Endodermal cell (in vitro differentiated cells): ENCODE measurements at places on chromosomes 4 and X. TPM values are rescaled to one million over a fixed set of nuclear protein-coding genes. Genes with fewer than 3 reads are reported as not detected.

RPL36A gene
- total RNA-seq = 223 to 385 TPM (median 253 TPM) in 3 replicates

ASB9 gene
- total RNA-seq = 0.29 and 0.46 TPM in 2 replicates

DNA sequence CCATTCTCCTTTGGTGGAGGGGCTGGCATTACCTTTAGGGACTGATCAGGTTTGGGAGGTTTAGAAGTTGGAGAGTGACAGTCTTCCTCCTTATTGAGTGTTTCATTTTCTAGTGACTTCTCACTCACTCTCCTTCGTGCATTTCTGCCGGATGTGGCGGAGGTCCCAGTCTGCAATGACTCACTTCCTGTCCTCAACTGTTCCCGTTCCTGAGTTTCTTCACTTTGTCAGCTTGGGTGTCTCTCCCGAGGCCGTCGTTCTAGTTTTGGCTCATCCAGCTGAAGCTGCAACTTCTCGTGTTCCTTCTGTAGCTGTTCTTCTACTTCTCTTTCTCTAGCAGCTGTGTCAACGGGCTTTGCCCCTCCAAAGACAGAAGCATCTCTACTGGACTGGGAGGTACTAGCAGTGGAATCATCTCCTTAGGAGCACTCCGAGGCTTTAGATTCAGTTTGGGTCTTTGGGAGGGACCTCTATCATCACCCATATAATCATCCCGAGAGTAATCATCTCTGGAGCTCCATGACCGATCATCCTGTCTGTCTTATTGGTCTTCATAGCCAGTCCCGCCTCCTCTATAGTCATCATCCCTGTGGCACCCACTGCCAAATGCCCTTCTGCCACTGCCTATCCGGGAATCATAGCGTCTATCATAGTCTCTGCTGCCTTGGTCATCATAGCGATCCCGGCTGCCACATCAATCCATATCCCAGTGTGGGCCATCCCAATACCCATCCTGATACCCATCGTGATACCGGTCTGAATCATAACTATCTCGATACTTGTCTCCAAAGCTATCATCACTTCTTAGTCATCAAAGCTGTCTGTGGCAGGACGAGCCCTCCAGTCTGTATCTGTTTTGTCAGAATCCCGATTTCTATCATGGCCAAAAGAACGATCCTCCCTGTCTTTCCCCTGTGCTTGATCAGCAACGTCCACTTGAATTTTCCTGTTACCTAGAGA is 35.3 kb upstream of the VSIG4 start:
- H3K27ac ChIP-seq = no peak overlapping the region
- H3K4me1 ChIP-seq = no peaks in the 10 kb centered on the region
- H3K4me3 ChIP-seq = no peak overlapping the region
- no peaks in the 10 kb centered on the region for H3K36me3 ChIP-seq

GRCh38 chr4:15691346-15692135 is 9.9 kb downstream of the FAM200B start:
- H3K27me3 ChIP-seq = no peaks in the 10 kb centered on the region
- no peak overlapping the region for H3K4me3 ChIP-seq
- H3K4me1 ChIP-seq = peaks cover 4% of the 10 kb centered on the region
- peak overlapping the region; percentile 87 for H3K27ac ChIP-seq
- H3K36me3 ChIP-seq = peaks cover 23% of the 10 kb centered on the region
- no peak for DNase-seq

FGF13 gene
- total RNA-seq = 31.1 to 45.3 TPM (median 31.2 TPM) in 3 replicates

DNA sequence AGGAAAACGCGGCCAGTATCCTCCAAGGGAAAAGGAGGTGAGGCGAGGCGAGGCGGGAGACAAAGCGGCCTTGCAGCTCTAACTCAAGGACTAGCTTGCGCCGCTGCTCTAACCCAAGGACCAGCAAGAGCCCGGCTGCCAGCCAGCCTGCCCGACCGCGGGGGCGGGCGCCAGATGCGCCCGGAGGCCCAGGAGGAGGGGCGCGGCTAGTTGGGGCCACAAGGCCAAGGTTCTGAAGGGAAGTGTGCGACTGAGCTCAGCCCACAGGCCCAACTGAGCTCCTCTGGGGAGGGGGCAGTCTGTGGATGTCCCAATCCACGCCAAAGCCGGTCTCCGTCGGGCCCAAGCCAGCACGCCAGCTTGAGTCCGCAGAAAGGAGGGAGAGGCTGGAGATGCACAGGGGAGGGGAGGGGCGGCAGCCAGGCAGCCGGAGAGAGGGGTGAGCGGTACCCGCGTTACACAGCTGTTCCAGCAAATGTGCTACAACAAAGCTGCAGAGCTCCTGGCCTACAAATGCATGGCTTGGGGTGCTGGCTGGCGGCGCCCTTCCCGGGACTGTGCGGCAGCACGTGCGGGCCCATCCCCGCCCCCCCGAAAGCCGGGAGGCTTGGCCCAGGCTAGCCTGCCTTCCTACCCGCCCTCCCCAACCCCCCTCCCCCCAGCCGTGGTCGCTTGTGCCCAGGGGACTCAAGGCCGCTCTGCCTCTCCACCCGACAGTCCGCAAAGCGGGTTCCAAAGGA is 637 bp downstream of the AMER1 start:
- no peaks in the 10 kb centered on the region for H3K4me1 ChIP-seq
- H3K27me3 ChIP-seq = no peaks in the 10 kb centered on the region
- H3K27ac ChIP-seq = peak overlapping the region; percentile 66
- peak overlapping the region; percentile 77 for H3K4me3 ChIP-seq
- no peaks in the 10 kb centered on the region for H3K36me3 ChIP-seq

GRCh38 chr4:10761903-10762302 is 77.3 kb upstream of the CLNK start:
- no peaks in the 10 kb centered on the region for H3K36me3 ChIP-seq
- no peak for DNase-seq
- no peaks in the 10 kb centered on the region for H3K27me3 ChIP-seq
- peaks cover 4% of the 10 kb centered on the region for H3K4me1 ChIP-seq

DNA sequence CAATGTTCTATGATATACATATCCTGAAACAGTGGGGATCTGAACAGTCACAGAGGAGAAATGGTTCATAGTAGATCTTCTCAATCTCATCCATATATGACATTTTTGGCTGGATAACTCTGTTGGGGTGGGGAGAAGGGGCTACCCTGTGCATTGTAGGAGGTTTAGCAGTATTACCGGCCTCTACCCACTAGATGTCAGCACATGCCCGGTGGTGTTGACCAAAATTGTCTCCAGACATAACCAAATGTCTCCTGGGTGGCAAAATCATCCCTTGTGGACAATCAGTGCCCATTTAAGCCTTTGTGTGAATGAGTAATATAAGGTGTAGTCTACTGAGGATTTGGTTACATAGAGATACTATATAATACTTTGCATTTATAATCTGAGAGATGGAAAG is 89.9 kb downstream of the PLS3 start:
- H3K4me1 ChIP-seq = no peaks in the 10 kb centered on the region

DNA sequence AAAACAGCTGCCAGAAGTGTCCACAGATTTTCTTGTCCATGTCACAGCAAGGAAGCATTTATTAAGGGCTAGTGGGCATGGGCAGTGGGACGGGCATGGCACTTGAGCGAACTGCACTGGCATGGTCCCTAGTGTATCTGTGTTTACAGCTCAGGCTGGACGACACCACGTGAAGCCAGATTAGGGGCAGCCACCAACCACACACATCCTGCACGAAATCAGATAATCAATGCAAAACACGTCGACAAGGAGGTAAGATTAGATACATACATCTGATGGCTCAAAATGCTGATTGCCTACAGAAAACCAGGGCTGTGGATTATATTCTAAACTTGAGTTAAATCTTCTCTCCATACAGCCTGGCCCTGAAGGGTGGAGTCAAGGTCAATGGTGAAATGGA is 103.8 kb upstream of the ATP6AP2 start:
- no peak overlapping the region for H3K4me3 ChIP-seq
- H3K4me1 ChIP-seq = peaks cover 6% of the 10 kb centered on the region
- H3K27me3 ChIP-seq = no peaks in the 10 kb centered on the region
- no peaks in the 10 kb centered on the region for H3K36me3 ChIP-seq
- DNase-seq = no peak

- no peaks in the 10 kb centered on the region for H3K27me3 ChIP-seq
- no peak overlapping the region for H3K27ac ChIP-seq
- DNase-seq = no peak
- H3K36me3 ChIP-seq = no peaks in the 10 kb centered on the region
- peaks cover 3% of the 10 kb centered on the region for H3K4me1 ChIP-seq
These were observed 194.8 kb upstream of the RASGEF1B start for GRCh38 chr4:81666491-81666890.

SRD5A3 gene
- total RNA-seq = 29.4 and 37.1 TPM in 2 replicates

ALB gene
- 1.4 and 2.2 TPM in 2 replicates for total RNA-seq

PTTG2 gene
- not detected in 2 replicates for total RNA-seq

HERC5 gene
- total RNA-seq = 9.6 and 10.4 TPM in 2 replicates

GRCh38 chrX:45527834-45528233 is 327.2 kb upstream of the DIPK2B start:
- H3K27me3 ChIP-seq = no peaks in the 10 kb centered on the region
- H3K27ac ChIP-seq = no peak overlapping the region
- H3K4me3 ChIP-seq = no peak overlapping the region
- H3K36me3 ChIP-seq = no peaks in the 10 kb centered on the region

DNA sequence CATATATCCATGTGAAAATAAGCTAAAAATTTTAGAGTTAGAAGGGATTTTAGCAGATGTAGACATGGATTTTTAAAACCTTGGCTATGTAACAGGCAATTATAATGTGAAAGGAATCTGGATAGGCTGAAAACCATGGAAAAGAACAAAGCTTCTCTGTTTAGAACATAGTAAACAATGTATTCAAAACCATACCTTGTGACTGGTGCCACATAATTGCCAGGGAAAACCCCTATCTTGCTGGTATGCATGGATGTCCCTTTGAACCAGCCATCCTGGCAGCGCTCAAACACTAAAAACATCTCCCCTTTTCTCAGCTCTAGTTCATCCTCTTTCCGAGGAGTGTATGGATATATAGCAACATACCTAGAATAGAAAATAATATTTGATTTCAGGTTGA is 110.6 kb upstream of the CBR4 start:
- H3K4me1 ChIP-seq = no peaks in the 10 kb centered on the region
- no peak for DNase-seq
- peaks cover 84% of the 10 kb centered on the region for H3K36me3 ChIP-seq

RBM3 gene
- 160 to 188 TPM (median 183 TPM) in 3 replicates for total RNA-seq
